GM23338 (cell line): ENCODE measurements at places on chromosomes 6 and 20. TPM values are rescaled to one million over a fixed set of nuclear protein-coding genes. Genes with fewer than 3 reads are reported as not detected.

- no peak for DNase-seq
These were observed 172.7 kb upstream of the MARCKS start for GRCh38 chr6:113684382-113684901.

GRCh38 chr6:52502306-52503029, 74.4 kb downstream of the TRAM2 start:
- no peak for DNase-seq

HMGN3 gene
- 868 and 956 TPM in 2 replicates for polyA plus RNA-seq

- no peak for DNase-seq
These were observed 26.4 kb upstream of the PHACTR3 start for GRCh38 chr20:59577809-59578435.

PPIL4 gene
- polyA plus RNA-seq: 35.3 and 47.3 TPM in 2 replicates

DNA sequence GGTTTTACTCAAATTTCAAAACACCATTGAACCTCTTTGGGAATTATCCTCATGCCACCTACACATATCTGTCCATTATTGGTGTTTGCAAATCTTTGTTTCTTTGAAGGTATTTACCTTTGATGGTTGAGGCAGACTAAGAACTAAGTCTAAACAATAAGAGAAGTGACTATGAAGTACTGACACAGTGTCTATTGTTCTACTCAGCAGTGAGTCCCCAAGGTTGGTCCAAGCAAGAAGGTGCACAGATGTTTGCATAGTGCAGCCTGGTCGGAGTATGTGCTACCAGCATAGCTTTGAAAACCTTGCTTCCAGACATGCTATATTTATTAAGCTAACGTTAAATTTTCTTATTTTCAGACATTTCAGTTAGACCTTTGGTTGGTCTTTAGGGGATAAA, 19.5 kb downstream of the LRRC1 start:
- no peak for DNase-seq

DPPA5 gene
- 12.9 and 17.3 TPM in 2 replicates for polyA plus RNA-seq

CD40 gene
- polyA plus RNA-seq: 17.9 and 18.9 TPM in 2 replicates

GSTA2 gene
- polyA plus RNA-seq: not detected in 2 replicates

NHLRC1 gene
- polyA plus RNA-seq: 1.1 and 1.2 TPM in 2 replicates

GRCh38 chr20:51510169-51510568, 32.4 kb downstream of the NFATC2 start:
- no peak for DNase-seq

DNA sequence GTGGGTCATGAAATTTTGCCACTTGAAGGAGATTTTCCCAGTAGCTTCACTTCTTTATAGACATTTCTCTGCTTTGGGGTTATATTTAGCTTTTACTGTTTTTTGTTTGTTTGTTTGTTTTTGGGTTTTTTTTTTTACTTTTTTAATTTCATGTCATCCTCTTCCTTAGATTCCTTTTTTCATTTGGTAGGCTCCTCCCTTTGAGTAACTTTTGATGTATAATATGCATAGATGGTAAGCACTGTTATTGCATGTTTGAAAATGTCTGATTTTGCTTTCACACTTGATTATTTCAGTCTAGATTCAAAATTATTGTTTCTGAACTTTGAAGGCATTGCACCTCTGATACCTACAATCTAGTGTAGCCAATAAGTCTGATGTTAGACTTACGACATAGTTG, 37.6 kb downstream of the PLEKHG1 start:
- DNase-seq: no peak

GRCh38 chr6:155434096-155434495, 21.5 kb downstream of the NOX3 start:
- DNase-seq: no peak
